NCI-H226 (cell line): ENCODE measurements at places on chromosomes 3 and 15.
A peak's percentile ranks its signal among the peaks of the same experiment; 100 is the strongest.

GRCh38 chr3:138438896-138439295, 4.5 kb downstream of the ESYT3 start:
- no peak for DNase-seq

DNA sequence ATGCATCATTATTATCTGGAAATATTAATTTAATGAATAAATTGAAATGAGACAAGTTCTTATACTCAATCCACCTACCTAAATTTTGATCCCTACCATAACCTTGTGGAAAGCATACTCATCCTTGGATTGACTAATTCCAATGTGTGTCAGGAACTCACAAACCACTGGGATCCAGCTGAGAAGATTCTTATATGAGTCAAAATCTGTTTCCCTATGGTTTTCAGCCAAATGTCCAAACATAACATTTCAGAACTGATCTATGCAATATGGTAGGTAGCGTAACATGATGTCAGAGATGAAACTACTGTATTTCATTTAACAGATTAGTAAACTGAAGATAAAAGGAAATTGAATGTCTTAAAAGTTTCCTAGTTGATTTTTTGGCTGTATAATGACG, 250.0 kb downstream of the PLOD2 start:
- DNase-seq: no peak

DNA sequence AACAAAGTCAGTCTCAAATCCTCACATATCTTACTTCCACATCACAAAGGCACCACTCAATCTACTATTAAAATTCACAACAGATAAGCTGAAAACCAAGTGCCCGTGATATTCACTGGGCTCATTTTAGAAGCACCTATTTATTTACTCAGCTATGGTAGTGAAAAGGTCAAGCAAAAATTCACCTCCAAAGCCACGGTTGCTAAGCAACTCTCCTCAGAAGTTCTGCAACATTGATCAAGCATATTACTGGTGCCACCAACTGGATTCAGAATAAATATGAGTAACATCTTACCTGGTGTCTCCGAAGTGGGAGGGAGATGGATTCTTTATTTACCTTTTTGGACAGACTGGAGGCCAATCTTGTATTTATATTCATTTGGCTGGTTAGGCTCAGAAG, 714.8 kb downstream of the FHIT start:
- DNase-seq: no peak

DNA sequence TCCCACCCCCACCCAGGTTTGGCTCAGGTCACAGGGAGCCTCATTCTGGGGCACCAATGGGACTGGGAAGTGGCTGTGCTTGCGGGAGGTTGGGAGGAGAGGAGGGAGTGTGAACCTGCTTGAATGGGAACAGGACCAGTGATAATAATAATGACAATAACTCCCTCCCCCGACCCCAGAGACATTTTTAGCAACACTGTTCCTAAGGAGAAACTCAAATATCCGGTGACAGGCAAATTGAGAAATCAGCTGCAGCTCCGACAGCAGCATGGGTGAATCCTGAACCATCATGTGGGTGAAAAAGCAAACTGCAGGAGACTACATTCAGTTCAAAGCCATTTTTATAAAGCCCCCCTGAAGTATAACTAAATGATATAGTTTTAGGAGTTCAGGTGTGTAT, 11.6 kb upstream of the RPL29 start:
- DNase-seq: no peak

DNA sequence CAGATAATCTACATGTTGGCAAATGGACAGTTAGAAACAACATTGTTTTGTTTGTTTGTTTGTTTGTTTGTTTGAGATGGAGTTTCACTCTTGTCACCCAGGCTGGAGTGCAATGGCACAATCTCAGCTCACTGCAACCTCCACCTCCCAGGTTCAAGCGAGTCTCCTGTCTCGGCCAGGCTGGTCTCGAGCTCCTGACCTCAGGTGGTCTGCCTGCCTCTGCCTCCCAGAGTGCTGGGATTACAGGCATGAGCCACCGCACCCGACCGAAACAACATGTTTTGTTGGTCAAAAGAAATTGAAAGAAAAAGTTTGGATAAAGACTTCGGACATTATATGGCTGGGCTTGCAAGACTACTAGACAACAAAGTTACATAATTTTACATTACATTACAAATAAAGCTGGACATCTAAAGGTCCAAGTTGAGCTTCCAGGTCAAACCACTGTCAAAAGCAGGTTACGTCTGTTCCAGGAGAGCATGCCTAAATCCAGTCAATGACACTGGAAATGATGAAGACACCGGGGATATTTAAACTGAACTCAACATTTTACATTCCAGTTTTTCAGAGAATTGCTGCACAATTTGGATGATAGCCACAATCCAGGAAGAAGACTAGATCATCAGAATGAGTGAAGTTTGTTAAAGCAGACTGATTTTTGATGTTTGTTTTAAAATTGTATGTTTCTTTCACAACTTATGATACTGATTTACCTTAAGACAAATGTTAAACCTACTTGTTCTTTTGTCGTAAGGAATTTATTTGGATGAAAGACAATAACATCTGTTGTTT, 18.6 kb downstream of the SERP1 start:
- no peak for DNase-seq

DNA sequence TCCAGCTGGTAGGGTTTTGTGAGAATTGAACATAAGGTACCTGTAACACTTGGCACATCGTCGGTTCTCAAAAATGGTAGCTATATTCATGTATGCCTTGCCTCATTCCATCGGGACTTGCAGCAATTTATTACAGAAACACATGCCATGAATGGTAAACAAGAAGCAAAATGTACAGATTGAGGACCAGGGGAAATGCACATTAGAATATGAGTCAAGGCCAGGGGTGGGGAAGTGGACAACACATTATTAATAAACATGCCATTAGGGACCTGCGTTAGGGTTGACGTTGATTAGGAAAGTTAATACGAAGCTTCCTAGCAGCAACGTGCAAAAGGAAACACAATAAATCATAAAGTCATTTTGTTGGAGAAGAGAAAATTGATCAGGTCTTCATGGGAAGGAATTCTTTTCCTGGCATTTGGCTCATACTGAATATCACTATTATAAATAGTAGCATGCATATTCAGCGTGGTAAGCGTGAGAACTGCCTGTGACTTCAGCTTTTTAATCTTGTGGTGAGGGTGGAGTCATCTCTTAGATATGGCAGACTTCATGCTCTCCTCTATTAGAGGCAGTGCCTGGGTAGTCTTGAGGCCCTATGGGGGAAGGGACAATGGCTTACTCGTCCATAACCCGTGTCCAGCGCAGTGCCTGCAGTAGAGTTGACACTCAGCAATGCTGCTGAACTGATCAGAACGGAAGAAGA, 184.9 kb downstream of the SV2B start:
- DNase-seq: no peak

DNA sequence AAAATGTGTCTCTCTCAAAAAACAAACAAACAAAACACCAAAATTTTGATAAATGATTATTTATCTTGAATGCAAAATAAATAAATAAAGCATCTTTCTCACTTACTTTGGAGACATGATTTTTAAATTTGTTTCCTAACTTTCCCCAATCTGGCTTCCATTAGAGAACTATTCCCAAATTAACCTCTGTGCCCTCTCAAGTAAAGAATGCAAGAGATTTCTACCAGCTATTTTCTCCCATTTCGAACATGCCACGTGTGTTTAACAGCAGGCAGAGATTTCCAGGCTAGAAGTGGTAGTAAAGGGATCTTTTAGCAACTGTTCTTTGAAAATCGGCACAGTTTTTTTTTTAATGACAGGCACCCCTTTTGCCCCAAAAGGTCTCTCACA, 269.1 kb downstream of the SHQ1 start:
- DNase-seq: no peak

- peak; percentile 6 for DNase-seq
Measured at GRCh38 chr3:73508330-73508954, 116.3 kb downstream of the PDZRN3 start.

- no peak for DNase-seq
Measured at GRCh38 chr15:77981281-77982126, 96.0 kb downstream of the TBC1D2B start.

- peak; percentile 62 for DNase-seq
Measured at GRCh38 chr3:94647131-94647530, 584.3 kb downstream of the NSUN3 start.

DNA sequence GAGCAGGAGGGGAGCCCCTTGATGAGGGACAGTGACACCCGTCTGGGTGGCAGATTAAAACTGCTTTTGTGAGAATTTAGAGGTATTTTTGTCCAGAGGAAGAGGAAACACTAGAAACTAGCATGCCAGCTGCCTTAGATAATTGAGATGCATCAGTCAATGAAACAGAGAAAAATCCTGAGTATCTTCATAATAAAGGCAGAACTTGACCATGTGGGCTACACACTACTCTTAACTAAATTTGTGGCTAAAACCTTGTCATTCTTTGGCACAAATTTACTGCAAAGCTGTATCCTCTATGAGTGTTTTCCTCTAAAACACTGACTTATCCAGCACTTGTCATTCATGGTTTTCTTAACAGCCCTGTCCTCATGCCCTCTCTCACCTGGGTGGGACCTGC, 259.7 kb upstream of the TPM1 start:
- no peak for DNase-seq

DNA sequence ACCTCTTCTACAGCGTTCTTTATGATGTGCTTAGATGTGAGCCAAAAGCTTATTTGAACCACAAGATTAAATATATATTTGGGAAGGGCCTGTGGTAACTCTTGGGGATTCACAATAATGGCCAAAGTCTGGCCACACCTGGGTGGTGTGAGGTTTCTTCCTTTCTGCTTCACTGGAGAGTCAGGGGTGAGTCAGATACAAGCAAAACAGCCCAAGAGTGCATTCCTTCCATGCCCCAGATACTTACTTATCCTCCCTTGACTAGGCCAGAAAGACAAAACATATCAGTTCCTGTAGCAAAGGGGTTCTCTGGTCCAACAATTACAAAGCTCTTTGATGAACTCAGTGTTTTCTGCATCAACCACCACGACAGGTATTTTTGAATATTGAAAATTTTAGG, 941 bp downstream of the ZBED2 start:
- peak; percentile 89 for DNase-seq

GRCh38 chr15:49320351-49320750, 102.7 kb upstream of the FGF7 start:
- DNase-seq: no peak

- DNase-seq: no peak
Measured at GRCh38 chr15:42059661-42060476, 34.5 kb downstream of the PLA2G4D start.

- no peak for DNase-seq
Measured at GRCh38 chr3:129341331-129342141, 62.9 kb downstream of the HMCES start.

GRCh38 chr3:170226426-170226960, 4.3 kb downstream of the PRKCI start:
- DNase-seq: no peak

DNA sequence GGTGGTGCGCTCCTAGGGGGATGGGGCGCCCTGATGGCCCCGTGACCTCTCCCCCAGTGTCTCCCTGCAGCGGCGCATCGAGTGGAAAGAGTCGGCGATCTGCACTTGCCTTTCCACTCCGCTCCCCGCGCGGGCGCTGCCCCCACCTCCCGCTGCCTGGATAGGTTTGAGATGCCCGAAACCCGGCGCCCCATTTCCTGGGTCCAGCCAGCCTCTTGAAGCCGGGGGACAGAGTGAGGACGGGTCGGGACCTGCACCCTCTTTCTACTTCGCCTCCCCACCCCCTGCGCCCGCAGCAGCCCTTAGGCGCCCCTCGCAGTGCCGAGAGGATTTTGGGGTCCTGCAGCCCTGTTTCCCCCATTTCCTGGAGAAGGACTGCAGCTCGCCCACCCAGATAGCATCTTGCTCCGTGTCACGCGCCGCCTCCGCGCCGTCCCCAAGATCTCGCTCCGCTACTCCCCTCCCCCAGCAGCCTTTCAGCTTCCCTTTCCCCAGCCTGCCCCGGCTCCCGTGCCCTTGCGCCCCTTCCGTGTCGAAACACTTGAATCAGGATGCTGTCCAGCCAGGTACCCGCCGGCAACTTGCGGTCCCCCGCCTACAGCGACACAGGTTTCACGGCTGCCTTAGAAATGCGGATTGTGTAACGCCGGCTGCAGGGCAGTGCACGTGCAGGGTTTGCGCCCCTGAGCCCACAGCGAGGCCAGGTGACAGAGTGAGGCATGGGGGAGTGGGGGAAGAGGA, 519 bp downstream of the ABHD6 start:
- DNase-seq: no peak

DNA sequence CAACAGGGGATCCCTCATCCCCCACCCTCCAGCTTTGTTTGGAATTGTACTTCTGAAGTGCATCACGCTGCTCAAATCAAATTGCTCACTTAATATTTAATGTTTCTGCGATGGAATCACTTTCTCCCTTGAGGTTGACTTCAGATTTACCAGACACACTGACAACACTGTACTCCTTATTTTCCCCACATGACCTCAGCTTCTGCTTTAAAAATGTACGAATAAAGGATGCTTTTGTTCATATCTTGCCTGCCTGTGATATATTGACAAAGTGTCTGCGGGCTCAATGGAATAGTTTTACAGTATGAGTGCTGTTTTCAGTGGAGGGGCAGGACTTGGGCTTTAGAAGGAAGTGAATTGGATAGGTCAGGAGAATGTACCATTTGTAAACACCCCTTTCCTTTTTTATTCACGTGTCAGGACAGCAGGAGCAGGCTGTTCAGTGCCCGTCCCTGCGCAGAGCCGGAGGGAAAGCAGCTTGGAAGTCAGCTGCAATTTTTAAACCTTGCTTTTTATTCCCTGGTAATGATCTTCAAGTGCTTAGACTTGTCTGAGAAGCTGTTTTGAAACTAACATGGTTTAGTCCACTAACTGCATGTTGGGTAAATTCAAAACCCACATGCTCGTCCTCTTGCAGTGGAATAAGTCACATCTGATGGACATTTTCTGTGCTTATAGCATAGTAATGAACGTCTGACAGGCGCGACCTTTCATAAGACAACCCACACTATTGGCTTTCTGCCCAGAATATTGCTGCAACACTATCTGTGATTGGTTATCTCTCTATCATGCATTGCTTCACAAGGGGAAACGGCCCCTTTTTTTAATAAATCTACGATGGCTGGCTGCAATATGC, 29.9 kb downstream of the MBNL1 start:
- DNase-seq: peak; percentile 88

GRCh38 chr15:95247071-95247984, 1016.0 kb downstream of the MCTP2 start:
- peak; percentile 98 for DNase-seq

DNA sequence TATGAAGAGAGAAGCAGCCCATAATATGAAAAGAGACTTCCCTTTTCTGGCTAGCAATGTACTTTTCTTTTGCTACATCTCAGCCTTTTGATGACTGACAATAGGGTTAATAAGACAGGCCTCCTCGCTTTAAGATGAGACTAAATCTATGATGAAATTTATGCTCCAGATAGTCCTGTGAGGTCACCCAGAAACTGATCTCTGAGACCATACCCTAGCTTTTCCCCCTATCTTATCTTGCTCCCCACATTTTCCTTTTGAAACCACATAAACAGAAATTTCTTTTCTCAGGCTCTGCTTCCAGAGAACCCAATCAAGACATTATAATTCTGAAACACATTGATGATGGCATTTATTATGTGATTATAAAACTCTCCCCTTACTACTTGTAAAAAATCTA, 168.8 kb upstream of the CADM2 start:
- no peak for DNase-seq
